ENCODE measurements at places on chromosomes 12 and 14. TPM values are rescaled to one million over a fixed set of nuclear protein-coding genes. Genes with fewer than 3 reads are reported as not detected.

INSM2 gene
- not detected for total RNA-seq

ACSS3 gene
- 8.8 TPM for total RNA-seq

OTOGL gene
- total RNA-seq: 2.6 TPM

KRT6C gene
- not detected for total RNA-seq

GDF11 gene
- 7.9 TPM for total RNA-seq

MYO1A gene
- total RNA-seq: not detected

USP44 gene
- 0.09 TPM for total RNA-seq

ABHD12B gene
- total RNA-seq: 0.12 TPM

SLC5A8 gene
- total RNA-seq: not detected

TMTC1 gene
- total RNA-seq: 40.9 TPM

RNASE4 gene
- total RNA-seq: 56.5 TPM

TSPAN19 gene
- not detected for total RNA-seq

ARHGEF40 gene
- 32.8 TPM for total RNA-seq

SOAT2 gene
- total RNA-seq: 0.12 TPM

CPNE6 gene
- total RNA-seq: not detected

TIGAR gene
- total RNA-seq: 5.4 TPM

ANO4 gene
- 4.4 TPM for total RNA-seq

B4GALNT3 gene
- not detected for total RNA-seq

SERPINA9 gene
- total RNA-seq: not detected

KRT5 gene
- not detected for total RNA-seq

OAS1 gene
- 2.7 TPM for total RNA-seq

EML5 gene
- not detected for total RNA-seq

OGFOD2 gene
- 7.1 TPM for total RNA-seq

BCL2L2 gene
- total RNA-seq: 16.2 TPM

SOCS4 gene
- 8.5 TPM for total RNA-seq

CCDC38 gene
- not detected for total RNA-seq

OR9K2 gene
- total RNA-seq: not detected

DIO2 gene
- 0.09 TPM for total RNA-seq

ADAMTS20 gene
- not detected for total RNA-seq

CREBL2 gene
- 23.9 TPM for total RNA-seq

OTX2 gene
- total RNA-seq: not detected

CLEC2A gene
- not detected for total RNA-seq

KLRG1 gene
- total RNA-seq: 0.26 TPM

CLEC4D gene
- total RNA-seq: not detected

OTUB2 gene
- 2.6 TPM for total RNA-seq

ZDHHC22 gene
- total RNA-seq: not detected

VDR gene
- 9.1 TPM for total RNA-seq

PCED1B gene
- total RNA-seq: 0.12 TPM

KRT74 gene
- total RNA-seq: not detected

SMIM41 gene
- 2.0 TPM for total RNA-seq

NRDE2 gene
- 4.3 TPM for total RNA-seq

IL26 gene
- not detected for total RNA-seq

CTSG gene
- not detected for total RNA-seq

HCAR2 gene
- total RNA-seq: not detected

Data from pericardium fibroblast (primary cell).